Occipital lobe (tissue), 3 donors: ENCODE measurements at places on chromosomes 3 and 15.

- DNase-seq: no peak
Observed at GRCh38 chr3:108157273-108157672, 65.0 kb downstream of the IFT57 start.

DNA sequence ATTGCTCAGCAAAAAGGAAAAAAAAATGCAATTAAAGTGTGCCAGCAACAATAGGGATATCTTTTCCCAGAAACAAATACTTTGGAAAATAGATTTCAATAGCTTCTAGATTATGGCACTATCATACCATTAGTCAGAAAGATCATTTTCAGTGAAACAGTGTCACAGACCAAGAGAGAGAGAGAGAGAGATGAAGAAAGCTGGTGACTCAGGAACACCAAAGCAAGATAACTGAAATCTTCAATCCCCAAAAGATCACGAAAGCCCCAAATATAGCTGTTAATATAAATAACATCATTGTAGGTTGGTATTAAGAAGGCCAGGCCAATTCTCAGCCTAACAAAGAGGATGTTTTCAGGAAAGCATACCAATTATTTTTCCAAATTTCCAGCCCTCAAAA, 57.4 kb downstream of the ZIC4 start:
- DNase-seq: no peak

- no peak for DNase-seq
Observed at GRCh38 chr15:74011610-74012009, 17.1 kb downstream of the PML start.

GRCh38 chr3:190182418-190183043, 61.8 kb upstream of the P3H2 start:
- no peak for DNase-seq
